Activated effector memory CD4-positive, alpha-beta T cell treated with Interleukin-2 at 50 U/mL for 16 hours (primary cell): ENCODE measurements at places on chromosomes 6 and 20.

- DNase-seq, result no peak
These were observed 149.8 kb downstream of the EYS start for GRCh38 chr6:65557224-65557623.

- DNase-seq, result peak; percentile 64
These were observed 214.5 kb upstream of the ZNF184 start for GRCh38 chr6:27687154-27688013.

- DNase-seq, result no peak
These were observed 1.6 kb downstream of the TFAP2C start for GRCh38 chr20:56630506-56631317.

- no peak for DNase-seq
These were observed 314.5 kb downstream of the EYA4 start for GRCh38 chr6:133555685-133556084.

DNA sequence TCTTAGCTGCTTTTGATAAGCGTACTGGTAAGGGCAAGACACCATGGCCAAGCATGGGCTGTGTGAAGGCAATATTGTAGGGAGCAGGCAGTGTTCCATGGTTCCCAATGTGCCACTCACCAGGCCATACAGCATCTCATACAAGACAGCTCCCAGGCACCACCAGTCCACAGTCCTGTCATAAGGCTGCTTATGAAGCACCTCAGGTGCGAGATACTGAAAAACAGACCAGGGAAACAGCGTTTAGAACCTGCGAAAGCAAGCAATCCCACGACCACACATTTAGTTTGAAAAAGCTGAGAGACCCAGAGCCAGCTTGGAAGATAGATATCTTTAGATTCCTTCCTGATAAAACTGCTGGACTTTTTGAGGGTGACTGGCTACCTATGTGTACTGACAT is 119.1 kb upstream of the SLC2A12 start:
- DNase-seq, result no peak

- DNase-seq, result no peak
These were observed 91.7 kb upstream of the PDE7B start for GRCh38 chr6:135759831-135760230.

- DNase-seq, result no peak
These were observed 86.4 kb downstream of the LY86 start for GRCh38 chr6:6674872-6675271.

DNA sequence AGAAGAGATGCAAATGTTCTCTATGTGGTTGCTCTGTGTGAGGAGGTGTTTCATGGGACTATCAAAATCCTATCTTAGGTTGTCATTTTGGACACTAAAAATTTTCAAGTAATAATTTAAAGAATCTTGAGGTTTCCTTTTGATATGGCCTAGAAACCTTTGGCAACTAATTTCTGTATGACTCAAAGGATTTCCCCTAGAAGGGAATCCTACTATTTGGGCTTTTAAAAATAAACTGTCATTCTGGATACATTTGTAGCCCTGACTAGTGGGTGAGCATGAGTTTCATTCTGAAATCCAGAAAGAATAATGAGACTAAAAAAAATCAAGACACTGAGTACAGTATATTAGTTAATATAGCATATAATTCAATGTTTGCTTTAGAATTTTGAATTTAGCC is 25.5 kb upstream of the RAB23 start:
- DNase-seq, result no peak

- DNase-seq, result no peak
These were observed 49.7 kb downstream of the KLHL31 start for GRCh38 chr6:53615633-53616449.

DNA sequence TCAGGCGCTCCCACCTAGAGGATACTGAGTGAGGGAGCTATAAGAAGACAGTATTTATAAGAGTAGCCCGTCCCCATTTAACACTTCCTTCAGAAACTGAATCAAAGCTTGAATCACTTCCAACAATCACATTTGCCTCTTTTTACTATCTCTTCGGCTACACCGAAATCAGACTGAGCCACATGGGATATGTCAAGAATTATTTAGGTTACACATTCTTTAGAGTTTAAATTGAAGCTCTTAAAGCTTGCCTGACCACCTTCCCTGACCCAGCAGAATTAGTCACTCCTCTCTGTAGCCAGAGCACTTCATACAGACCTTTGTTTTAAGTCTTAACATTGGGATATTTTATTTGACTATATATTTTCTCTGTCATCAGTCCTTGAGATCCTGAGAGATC is 163.7 kb downstream of the MAFB start:
- no peak for DNase-seq

DNA sequence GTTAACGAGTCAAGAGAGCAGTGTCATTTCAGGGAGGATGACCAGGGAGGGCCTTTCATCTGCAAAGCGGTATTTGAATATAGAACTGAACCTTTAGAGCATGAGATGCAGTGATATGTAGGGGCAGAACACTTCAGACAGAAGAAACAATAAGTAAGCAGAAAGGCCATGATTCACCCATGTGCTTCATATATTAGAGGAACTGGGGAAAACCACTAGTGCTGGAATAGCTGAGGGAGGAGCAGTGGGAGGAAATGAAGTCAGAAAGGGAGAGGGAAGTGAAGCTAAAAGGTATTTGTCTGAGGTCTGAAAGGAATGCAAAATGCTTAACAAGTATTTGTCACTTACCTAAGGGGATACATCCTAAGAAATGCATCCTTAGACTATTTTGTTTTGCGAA is 391.2 kb downstream of the ADGRB3 start:
- DNase-seq, result no peak

- DNase-seq, result no peak
These were observed 10.9 kb downstream of the LRRC1 start for GRCh38 chr6:53805725-53806124.

GRCh38 chr20:38202153-38202981 is 37.3 kb upstream of the TGM2 start:
- no peak for DNase-seq

DNA sequence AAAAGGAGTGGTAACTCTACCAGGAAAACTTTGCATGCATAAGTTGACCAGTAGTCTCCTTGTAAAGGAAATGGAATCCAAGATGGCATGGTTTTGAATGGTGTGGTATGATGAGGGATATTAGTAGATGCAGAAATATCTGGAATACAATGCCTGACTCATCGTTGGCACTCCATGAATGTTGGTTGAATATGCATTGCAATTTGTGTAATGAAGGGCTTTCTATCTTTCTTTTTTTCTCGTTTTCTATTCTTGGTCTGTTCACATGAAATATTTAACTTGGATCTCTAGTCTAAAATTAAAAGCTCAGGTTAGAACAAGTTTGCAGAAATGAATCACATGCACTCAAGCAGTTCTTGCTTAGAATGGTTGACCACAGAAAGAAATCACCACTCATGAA is 277.3 kb upstream of the PRND start:
- no peak for DNase-seq

DNA sequence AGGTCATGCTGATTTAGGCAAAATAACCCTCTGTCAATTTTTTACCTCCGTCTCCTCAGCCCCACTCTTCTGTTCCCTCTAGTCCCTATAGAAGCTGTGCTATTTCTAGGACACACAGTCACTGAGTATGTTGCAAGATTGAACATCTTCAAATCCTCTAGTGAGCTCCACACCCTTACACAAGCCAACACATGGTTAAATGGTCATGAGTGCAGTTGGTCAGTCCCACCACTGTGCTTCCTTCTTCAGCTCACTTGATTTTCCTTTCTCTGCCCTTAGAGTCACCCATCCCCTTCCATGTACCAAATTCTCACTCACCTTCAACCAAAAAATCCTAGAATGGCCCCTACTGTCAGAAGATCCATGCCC is 48.2 kb upstream of the F13A1 start:
- no peak for DNase-seq

DNA sequence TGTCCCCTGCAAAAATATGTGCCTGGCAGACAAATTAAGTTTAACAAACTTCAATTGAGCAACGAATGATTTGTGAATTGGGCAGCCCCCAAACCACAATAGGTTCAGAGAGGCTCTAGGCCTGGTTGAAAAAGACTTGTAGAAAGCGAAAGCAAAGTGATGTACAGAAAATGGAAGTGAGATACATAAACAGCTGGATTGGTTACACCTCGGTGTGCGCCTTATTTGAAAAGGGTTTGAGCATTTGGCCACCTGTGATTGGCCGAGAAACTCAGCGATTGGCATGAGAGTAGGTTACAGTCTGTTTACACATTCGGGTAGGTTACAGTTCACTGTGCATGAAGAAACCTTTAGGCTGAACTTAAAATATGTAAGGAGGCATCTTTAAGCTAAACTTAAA is 136.9 kb downstream of the CD83 start:
- no peak for DNase-seq

GRCh38 chr6:44985006-44985405 is 343.1 kb upstream of the RUNX2 start:
- no peak for DNase-seq
